ENCODE measurements at places on chromosomes 3 and 15. TPM values are rescaled to one million over a fixed set of nuclear protein-coding genes. Genes with fewer than 3 reads are reported as not detected.
A peak's percentile ranks its signal among the peaks of the same experiment; 100 is the strongest.

DNA sequence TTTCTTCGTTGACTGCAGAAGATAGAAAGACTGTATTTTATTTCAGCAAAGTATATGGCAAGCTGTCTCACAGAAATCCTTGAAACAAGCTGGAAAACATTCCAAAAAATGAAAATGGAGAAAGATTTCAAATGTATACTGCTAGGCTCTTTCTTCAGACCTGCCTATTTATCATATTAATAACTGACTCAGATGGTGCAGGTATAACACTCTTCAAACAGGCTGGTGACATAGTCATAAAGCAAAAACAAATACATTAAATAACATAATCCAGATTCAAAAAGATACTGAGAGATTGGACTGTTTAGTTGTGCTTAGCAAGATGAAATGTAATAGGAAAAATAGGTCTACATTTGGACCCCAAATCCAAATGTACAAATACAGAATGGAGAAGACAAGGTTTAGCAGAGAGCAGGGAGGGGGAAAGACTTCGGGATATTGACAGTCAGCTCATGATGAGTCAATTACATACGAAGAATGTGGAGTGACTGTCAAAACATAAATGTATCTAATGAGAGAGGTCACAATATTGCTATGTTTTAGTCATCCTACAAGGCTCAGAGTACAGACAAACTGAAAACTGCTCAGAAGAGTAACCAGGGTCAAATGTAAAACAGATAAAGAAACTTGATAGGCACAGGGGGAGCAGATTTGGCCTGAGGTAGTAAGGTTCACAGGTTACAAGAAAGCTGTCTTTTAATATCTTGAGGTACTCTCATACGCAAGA lies 88.7 kb downstream of the DMXL2 start:
- H3K36me3 ChIP-seq, result no peaks in the 10 kb centered on the region
- H3K27ac ChIP-seq, result no peak overlapping the region
- no peak for DNase-seq
- no peak overlapping the region for H3K4me3 ChIP-seq
- no peaks in the 10 kb centered on the region for H3K4me1 ChIP-seq

Gene ADAMTS9
- total RNA-seq, result 17.3 TPM

DNA sequence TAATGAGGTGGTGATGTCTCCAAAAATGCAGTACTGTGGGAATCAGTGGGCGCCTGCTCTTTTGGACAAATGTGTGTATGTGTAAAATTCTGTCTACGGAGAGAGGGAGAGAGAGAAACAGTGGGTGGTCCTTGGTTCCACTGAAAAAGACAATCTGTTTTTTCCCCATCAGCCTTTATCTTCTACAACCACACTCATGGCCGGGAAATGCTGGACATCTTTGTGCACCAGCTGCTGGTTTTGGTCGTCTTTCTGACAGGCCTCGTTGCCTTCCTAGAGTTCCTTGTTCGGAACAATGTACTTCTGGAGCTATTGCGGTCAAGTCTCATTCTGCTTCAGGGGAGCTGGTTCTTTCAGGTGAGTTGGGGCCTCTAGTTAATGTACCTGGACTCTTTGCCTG lies 51.2 kb upstream of the ADGRG7 start:
- H3K36me3 ChIP-seq, result no peaks in the 10 kb centered on the region
- DNase-seq, result no peak
- H3K27me3 ChIP-seq, result no peaks in the 10 kb centered on the region
- H3K4me1 ChIP-seq, result no peaks in the 10 kb centered on the region
- H3K4me3 ChIP-seq, result no peak overlapping the region
- no peak overlapping the region for H3K27ac ChIP-seq

Gene GHRL
- total RNA-seq, result 0.88 TPM

DNA sequence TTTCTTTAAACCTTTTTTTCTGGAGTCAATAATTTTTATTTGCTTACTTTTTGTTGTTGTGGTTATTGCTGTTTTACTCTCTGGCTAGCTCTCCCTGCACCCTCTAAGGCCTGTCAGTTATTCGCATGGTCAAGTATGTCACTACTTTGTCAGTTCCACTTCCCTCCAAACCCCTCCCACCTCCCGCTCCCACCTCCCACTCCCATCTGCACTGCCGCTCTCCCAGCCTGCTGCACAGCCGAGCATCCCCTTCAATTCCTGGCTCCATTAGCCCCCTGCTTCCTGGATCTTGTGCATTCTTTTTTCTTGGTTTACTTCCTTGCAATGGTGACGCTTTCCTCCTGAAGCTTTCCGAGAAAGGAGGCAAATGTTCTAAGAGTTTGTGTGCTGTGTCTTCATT lies 218.0 kb downstream of the XXYLT1 start:
- no peaks in the 10 kb centered on the region for H3K36me3 ChIP-seq
- no peak overlapping the region for H3K4me3 ChIP-seq
- peak; percentile 18 for DNase-seq
- H3K27ac ChIP-seq, result no peak overlapping the region
- H3K27me3 ChIP-seq, result no peaks in the 10 kb centered on the region
- peaks cover 9% of the 10 kb centered on the region for H3K4me1 ChIP-seq

DNA sequence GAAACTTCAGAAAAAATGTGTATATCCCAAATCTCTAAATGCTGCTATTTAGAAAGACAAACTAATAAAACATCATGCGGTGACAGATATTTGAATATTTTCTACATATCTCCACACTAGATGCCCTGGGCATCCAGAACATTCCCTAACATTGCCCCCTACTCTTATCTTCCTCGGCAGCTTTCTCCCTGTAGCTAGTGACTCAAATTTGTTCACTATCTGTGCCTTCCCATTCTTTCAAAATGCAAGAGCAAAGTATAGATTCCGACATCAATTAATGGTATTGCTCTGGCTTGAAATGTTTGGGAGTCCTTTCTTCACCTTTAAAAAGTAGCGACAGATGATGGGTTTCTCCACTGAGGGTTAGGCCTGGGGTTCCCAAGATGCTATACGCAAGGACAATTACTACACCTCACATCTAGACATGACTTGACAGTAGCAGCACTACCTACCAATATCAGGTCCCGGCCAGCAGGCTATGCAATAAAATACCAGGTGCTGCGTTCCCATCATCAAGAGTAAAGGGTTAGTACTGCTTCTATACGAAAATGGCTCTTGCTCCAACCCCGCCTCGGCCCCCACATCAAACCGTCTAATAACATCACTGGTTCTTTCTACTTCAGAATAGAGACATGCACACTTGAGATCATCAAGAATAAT lies 631 bp downstream of the UBR1 start:
- no peak for DNase-seq
- peaks cover 9% of the 10 kb centered on the region for H3K36me3 ChIP-seq
- peak overlapping the region; percentile 93 for H3K4me3 ChIP-seq
- peak overlapping the region; percentile 94 for H3K27ac ChIP-seq
- H3K27me3 ChIP-seq, result no peaks in the 10 kb centered on the region
